Adrenal gland (tissue), 19 donors: ENCODE measurements at places on chromosomes 11 and 22.

DNA sequence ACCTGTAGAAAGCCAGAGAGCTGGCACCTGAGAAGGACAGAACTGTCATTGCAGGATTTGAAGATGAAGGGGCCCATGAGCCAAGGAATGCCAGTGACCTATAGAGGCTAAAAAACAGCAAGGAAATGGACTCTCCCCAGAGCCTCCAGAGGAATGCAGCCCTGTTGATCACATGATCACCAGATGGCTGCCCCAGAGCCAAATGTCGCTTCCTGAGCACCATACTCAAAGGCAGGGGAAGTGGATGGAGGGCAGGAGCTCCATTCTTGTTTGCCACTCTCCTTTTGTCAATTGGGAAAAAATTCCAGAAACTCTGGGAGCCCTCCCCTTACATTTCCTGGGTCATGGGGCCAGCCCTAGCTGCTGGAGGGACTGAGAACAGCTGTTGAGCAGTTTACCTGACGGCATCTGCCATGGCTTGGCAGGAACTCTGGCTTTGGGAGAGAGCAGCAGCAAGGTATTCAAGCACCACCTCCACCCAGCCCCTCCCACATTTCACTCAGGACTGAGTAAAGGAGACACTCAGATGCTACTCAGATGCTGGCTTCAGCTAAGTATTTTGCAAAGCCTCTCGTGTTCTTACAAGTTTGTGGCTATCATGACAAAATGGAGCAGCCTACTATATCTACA lies 46.9 kb downstream of the DKK3 start:
- DNase-seq: no peak

DNA sequence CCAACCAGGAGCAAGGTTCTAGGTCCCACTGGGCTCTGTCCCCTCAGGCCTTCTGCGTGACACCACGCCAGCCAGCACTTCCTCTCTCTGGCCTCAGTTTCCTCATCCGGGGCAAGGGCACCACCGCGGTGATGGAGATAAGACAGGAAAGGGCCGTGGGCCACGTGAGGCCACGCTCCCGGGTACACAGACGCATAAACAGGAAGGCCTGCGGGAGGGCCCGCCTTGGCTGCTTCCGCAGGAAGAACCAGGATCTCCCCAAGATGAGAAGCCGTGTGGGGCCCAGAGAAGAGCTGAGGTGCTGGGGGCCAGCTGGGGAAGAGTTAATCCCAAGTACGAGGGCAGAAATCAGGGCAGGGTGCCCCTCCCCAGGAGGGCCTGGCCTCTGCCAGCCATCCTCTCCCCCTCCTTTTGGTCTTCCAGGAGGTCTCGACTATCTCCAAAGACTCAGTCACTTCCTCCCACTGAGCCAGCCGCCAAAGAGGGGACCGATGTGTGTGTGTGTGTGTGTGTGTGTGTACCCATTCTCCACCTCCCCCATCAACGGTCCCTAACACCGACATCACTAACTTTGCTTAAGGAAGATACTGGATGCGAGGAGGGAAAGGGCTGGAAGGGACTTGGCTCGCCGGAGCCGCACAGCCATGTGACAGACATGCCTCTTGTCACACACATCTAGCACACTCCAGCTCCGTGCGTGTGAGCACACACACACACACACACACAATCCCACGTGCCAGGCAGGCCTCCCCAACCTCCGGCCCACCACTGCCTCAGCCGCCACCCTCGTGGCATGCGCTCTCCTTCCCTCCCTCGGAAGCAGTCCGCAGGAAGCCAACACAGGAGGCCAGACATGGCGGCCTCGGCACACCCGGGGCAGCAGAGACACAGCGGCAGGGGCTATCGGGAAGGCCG lies 1.4 kb downstream of the MFNG start:
- DNase-seq: peak; percentile 68

DNA sequence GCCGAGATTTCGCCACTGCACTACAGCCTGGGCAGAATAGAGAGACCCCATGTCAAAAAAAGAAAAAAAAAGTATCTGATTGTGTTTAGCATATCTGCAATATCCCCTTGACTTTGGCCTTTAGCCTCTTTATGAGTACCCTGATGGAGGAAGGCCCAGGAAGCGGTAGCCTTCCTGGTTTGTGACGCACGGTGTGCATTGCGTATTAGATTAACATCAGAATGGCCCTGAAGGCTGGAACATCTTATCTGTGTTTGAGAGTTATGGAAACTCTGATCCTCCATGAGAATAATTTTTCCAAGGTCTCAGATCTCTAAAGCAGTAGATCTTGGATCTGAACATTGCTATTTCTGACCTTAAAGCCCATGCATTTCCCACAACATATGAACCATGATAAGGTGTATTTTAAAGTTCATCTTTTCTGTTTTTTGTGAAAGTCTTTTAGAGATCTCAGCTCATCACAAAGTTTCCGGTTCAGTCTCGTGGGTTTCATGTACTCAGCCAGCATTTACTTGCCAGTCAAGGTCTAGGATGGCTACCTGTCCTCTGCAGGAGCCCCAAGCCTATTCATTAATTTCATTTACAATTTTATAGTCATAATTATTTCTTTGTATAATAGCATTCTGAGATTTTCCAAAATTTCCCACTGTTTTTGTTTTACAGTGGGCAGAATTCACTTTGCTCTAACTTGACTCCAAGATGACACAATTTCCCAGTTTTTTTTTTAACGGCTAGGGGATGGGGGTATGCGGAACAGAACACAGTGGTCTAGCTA lies 605 bp upstream of the FDX1 start:
- peak; percentile 82 for DNase-seq

DNA sequence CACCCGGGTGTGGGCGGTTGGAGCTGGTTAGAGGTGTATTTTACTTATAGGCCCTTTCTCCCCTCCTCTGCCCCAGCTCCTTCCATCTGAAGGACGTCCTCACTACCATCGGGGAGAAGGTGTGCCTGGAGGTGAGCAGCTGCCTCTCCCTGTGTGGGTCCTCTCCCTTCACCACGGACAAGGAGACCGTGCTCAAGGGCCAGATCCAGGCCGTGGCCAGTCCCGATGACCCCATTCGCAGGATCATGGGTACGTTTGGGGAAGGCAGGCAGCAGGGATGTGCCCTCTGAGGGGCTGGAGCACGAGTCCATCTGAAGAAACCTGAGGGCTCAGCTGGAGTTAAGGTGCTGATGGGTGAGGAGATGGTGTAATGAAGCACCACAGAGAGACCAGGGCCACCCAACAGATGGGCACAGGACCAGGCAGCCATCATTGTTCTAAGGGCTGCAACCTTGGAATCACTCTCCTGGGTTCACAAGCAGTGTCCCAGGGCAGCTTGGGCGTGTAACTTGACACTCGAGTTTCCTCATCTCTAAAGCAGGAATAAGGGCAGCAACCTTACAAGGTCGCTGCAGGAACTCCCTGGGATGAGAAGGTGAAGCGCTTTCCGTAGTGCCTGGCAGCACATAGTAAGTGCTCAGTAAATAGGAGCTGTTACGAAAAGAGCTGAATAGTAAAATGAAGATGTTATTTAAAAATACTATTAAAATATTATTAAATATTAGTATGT lies 29.4 kb downstream of the TCP11L1 start:
- no peak for DNase-seq

GRCh38 chr11:10663990-10664389 lies 29.6 kb downstream of the IRAG1 start:
- DNase-seq: no peak

- no peak for DNase-seq
Observed at GRCh38 chr22:24587251-24587650, 5.6 kb downstream of the LRRC75B start.

GRCh38 chr22:22700631-22701030 lies 56.2 kb downstream of the GGTLC2 start:
- no peak for DNase-seq

- no peak for DNase-seq
Observed at GRCh38 chr22:47589271-47590250, 827.1 kb downstream of the TBC1D22A start.

- no peak for DNase-seq
Observed at GRCh38 chr11:10925149-10925926, 67.5 kb upstream of the ZBED5 start.

DNA sequence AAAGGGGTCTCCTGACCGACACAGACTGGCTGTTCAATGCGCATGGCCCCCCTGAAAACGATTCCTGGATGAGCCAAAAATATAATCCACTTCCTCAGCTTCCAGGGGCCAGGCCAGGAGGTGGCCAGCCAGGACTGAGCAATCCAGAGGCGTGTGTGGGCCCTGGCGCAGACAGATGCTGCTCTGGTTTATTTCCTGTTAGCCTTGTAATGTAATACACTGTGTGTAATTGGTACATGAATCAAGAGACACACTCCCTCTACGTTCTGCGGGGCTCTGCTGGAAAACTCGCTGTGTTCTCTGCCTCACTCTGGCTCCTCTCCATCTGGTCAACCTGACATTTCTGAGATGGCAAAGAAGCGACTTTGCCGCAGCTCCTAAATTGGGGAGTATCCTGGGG lies 26.3 kb upstream of the ISX start:
- no peak for DNase-seq

DNA sequence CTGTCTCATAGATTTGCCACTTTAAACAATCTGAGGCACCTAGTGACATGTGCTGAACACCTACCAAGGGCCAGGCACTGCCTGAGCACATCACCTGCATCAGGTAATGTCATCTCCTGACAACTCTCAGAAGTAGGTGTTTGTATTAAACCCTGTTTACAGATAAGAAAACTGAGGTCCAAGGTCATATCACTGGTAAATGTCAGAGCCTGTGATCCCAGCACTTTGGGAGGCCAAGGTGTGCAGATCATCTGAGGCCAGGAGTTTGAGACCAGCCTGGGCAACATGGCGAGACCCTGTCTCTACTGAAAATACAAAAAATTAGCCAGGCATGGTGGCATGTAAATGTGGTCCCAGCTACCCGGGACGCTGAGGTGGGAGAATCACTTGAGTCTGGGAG lies 39.1 kb upstream of the ACCSL start:
- peak; percentile 9 for DNase-seq

- no peak for DNase-seq
Observed at GRCh38 chr11:36311926-36312595, 16.0 kb downstream of the PRR5L start.

- DNase-seq: no peak
Observed at GRCh38 chr11:19055016-19055415, 5.5 kb downstream of the MRGPRX2 start.

GRCh38 chr11:128294671-128295050 lies 292.7 kb downstream of the ETS1 start:
- no peak for DNase-seq

DNA sequence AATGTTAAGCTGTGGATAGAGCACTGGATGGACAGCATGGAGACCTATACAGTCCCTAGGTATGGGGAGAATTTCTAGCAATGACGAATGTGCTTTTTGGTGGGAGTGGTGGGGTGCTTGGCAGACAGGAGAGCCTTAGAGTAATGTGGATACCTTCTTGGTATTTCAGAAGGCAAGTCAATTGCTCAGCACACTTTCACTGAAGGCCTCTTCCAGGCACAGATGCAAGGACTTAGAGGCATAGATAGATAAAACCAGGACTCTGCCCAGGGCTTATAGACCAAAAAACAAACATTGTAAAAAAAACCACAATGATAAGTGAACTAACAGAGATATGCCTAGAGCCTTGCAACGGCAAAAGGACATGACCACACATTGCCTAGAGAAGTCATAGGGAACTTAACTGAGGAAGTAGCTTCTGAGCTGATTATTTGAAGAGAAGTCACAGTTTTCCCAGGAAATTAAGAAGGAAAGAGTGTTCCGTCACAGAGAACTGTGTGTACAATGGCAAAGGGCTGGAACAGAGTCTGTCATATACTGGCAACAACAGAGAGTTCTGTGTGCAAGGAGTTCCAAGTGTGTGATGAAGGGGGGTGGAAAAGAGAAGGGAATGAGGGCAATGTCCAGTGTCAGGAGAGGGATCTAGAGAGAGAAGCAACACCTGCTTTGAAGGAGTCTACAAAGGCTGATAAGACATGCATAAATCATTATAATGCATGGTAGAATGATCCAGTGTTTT lies 65.9 kb upstream of the PICALM start:
- DNase-seq: no peak

DNA sequence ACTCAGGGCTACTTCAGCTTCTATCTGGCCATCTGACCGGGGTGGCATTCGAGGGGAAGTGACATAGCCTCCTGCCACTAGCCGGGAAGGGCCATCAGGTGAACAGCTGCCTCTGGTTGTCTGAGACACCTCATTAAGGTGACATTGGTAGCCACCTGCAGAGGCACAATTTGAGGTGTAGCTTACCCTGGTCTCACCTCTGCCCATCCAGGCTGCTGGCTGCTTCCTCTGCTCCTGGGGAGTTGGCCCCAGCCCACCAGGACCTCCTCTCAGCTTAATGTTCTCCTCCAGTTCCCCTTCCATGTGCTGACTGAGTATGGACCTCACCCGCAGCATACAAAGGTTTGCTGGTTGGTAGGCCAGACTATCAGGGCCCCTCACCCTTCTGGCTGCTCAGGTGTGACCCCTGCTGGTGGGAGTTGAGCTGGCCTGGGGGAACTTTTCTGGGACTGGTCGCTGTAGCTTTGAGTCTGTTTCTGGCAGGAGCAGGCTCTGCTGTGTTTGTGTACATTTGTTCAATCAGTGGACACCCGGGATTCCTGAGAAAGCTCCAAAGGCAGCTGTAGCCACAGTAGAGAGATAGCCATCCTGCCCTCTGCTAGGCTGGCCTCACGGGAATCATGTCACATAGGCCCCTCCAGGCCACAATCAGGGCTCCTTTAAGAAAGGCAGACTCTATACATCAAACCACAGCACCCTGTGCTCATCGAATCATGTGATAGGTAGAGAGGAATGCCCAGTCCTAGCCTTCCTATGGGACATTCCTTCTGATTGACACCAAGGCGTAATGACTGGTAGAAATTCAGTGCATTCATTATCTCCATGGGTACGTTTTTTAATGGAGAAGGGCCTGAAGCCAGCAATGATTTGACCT lies 295.1 kb upstream of the PLET1 start:
- DNase-seq: peak; percentile 61

GRCh38 chr11:126423743-126424142 lies 68.3 kb downstream of the ST3GAL4 start:
- peak; percentile 84 for DNase-seq

DNA sequence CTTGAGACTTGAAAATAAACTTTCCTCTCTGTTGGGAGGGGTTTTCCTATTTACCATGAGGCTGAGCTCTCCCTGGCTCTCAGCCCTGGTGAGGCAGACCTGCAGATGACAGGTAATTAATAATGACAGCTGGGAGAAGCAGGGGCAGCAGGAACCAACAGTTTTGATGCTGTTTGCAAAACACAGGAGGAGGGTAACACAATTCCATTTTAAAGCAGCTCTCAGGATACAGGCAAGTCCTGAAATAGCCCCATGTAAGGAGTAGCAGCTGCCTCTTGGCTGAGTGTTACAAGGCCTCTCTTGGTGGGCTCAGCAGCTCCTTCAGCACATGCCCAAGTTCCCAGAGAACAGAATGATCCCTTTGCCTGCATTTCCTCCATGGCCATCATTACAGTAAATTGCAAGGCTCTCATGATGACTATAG lies 13.3 kb downstream of the PARVA start:
- no peak for DNase-seq
